ENCODE measurements at places on chromosomes 16 and 17. TPM values are rescaled to one million over a fixed set of nuclear protein-coding genes. Genes with fewer than 3 reads are reported as not detected.

OMG gene
- not detected for total RNA-seq

ARL17B gene
- 6.1 TPM for total RNA-seq

MPO gene
- not detected for total RNA-seq

ABCA6 gene
- total RNA-seq: not detected

NACA2 gene
- total RNA-seq: not detected

TBC1D3C gene
- not detected for total RNA-seq

GCGR gene
- 0.46 TPM for total RNA-seq

GRB2 gene
- total RNA-seq: 92.0 TPM

KRT24 gene
- not detected for total RNA-seq

ALDOA gene
- 1,572 TPM for total RNA-seq

HAP1 gene
- total RNA-seq: 1.2 TPM

NUBP2 gene
- 60.7 TPM for total RNA-seq

GRIN2C gene
- 0.26 TPM for total RNA-seq

MYH8 gene
- not detected for total RNA-seq

ZFPM1 gene
- 6.7 TPM for total RNA-seq

NETO2 gene
- total RNA-seq: 72.4 TPM

DLX4 gene
- total RNA-seq: 1.9 TPM

TAC4 gene
- not detected for total RNA-seq

TSC2 gene
- 32.0 TPM for total RNA-seq

STH gene
- not detected for total RNA-seq

HBA1 gene
- total RNA-seq: 2.4 TPM

SEPTIN1 gene
- total RNA-seq: 2.2 TPM

SLC16A11 gene
- not detected for total RNA-seq

IGSF6 gene
- total RNA-seq: not detected
